ENCODE measurements at places on chromosomes 3 and 15.

DNA sequence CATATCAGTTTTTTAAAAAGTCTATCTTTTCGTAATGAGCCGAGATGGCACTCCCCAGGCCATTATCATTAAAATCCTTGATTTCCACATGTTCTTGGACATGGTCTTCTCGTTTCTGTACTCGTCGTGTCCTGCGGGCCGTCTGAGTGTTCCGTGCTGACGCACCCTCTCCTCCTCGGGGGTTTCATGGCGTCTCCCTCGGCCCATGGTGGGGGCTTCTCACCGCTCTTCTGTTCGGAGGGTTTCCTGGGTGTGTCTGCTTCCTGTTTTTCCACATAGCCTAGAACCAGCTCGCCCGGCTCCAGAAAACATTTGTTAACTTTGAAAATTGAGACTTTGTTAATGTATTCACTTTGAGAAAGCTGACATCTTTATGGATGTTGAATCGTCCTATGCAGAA, 92.7 kb downstream of the VGLL4 start:
- DNase-seq = no peak

DNA sequence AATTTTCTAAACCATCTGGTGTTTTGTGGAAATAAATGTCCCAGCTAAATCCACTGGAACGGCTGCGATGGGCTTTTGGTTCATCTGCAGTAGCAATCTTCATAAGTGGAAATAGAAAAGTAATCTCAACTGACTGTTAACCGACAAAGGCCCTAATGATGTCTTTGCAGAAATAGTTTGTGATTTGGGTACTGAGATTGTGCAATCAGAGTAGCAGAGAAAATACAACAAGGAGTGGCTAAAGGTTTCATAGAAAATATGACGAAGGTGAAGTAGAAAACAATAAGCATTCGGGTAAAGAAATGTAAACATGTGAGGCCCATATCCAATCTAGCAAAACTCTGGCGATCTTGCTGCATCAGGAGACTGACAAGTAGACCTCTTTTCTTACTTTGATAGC, 262.6 kb upstream of the MCTP2 start:
- no peak for DNase-seq

GRCh38 chr3:189664311-189664710, 33.1 kb downstream of the TP63 start:
- DNase-seq = peak; percentile 91

GRCh38 chr3:29099296-29099695, 181.6 kb upstream of the RBMS3 start:
- no peak for DNase-seq

GRCh38 chr3:632571-633170, 436.1 kb downstream of the CHL1 start:
- peak; percentile 58 for DNase-seq
